ENCODE measurements at places on chromosomes 5 and 9.

DNA sequence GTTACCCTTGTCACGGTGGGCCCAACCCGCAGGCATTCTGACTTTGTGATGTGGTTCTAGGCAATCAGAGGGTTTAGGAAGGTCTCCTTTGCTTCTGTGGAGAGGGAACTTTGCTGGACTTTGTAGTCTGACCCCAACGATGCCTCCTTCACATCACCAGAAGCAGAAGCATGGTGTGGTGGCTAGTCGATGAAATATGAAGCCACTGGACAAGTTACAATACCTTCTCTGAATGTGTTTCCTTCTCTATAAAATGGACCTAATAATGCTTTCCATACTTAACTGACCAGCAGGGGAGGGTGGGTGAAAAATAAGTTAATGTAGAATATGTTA is 607 bp downstream of the SPEF2 start:
- no peak for DNase-seq

GRCh38 chr5:149212198-149212951 is 59.3 kb upstream of the AFAP1L1 start:
- DNase-seq: no peak

DNA sequence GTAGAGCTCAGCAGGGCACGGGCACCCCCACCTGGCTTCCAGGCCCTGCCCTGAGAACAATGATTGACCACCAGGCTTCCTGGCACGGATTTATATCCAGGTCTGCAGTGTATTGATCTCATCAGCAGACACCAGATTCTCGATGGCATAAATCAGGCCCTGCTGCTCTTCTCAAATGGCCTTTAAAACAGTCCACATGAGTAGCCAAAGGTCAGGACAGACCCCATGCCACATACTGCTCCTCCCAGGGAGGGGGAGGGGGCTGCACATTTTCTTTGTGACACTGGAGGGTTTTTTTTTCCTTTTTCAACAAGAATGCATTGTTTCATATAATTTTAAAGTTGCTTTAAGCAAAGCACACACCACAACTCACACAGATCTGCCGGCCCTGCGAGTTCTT is 85.4 kb downstream of the SEMA4D start:
- DNase-seq: no peak

DNA sequence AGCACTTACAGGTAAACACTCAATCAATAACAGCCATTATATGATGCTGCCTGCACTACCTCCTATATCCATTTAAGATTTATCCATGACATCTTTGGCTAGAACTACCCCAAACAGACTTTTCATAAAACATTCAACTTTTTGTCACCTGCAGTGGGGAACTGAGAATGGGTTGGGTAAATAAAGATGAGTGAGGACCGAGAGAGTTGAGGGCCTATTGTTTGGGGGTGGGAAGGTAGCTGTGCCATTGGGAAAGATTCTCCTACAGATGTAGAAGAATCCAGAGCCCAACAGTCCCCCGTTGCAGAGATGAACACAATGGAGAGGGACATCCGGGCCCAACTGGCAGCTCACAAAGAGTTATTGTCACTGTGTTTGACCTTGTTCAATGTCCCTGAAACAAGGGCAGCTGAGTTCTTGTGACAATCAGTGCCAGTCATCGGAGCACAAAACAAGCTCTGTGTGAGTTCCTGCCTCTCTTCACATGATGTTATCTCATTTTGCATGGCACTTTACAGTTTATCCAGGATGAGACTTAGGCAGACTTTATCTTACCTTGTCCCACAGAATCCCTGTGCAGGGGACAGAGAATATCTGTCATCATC is 11.5 kb upstream of the SLC31A2 start:
- DNase-seq: no peak

DNA sequence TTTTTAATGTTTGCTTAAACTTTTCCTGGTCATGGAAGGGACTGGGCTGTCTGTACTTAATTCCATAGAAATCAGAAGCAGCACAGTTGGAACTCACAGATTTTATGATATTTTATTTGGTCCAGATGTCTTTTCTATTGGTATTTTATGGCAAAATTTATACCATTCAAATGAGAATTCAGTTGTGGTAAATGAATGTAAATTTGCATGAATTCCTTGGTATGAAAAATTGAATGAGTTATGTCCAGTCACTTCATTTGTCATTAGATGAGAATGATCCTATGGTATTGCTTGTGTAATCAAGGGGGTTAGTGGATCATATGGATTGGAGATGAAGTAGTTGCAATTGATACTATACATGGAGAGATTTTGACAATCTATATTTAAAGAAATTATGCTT is 188.0 kb downstream of the KDM4C start:
- no peak for DNase-seq

- no peak for DNase-seq
These were observed 19.0 kb downstream of the SPDL1 start for GRCh38 chr5:169602535-169602934.

GRCh38 chr9:134636149-134636507 is 5.5 kb upstream of the COL5A1 start:
- no peak for DNase-seq

GRCh38 chr5:23204111-23204510 is 303.3 kb upstream of the PRDM9 start:
- no peak for DNase-seq

GRCh38 chr5:96066386-96066719 is 104.7 kb upstream of the ELL2 start:
- no peak for DNase-seq
